ENCODE measurements at places on chromosomes 4 and X. TPM values are rescaled to one million over a fixed set of nuclear protein-coding genes. Genes with fewer than 3 reads are reported as not detected.

The MMRN1 gene
- 0.78 TPM for total RNA-seq

The NEXMIF gene
- 1.2 TPM for total RNA-seq

The PF4V1 gene
- total RNA-seq, result not detected

The EIF2S3 gene
- total RNA-seq, result 174 TPM

The ZNF711 gene
- 1.6 TPM for total RNA-seq

The NEIL3 gene
- total RNA-seq, result 2.4 TPM

The SGMS2 gene
- total RNA-seq, result 0.24 TPM

The TRPC3 gene
- total RNA-seq, result not detected

Data from naive thymus-derived CD4-positive, alpha-beta T cell (primary cell).